ENCODE measurements at places on chromosomes 12 and 14. TPM values are rescaled to one million over a fixed set of nuclear protein-coding genes. Genes with fewer than 3 reads are reported as not detected.

Gene ABCC9
- 33.4 TPM for total RNA-seq

Gene GPR68
- total RNA-seq: 2.3 TPM

Gene TMEM119
- 22.5 TPM for total RNA-seq

Gene EPYC
- total RNA-seq: 0.31 TPM

Gene P2RX2
- total RNA-seq: 0.25 TPM

Gene MYF5
- not detected for total RNA-seq

Gene FUT8
- total RNA-seq: 34.7 TPM

Gene SDSL
- 3.0 TPM for total RNA-seq

Gene PPP1R1A
- total RNA-seq: 0.65 TPM

All from lung (tissue), 17 donors.